GM13977 (cell line): ENCODE measurements at places on chromosomes 5 and 9.

- DNase-seq: no peak
These were observed 109.8 kb upstream of the TXNDC8 start for GRCh38 chr9:110447476-110447875.

- DNase-seq: no peak
These were observed 34.9 kb downstream of the LURAP1L start for GRCh38 chr9:12809720-12810119.

DNA sequence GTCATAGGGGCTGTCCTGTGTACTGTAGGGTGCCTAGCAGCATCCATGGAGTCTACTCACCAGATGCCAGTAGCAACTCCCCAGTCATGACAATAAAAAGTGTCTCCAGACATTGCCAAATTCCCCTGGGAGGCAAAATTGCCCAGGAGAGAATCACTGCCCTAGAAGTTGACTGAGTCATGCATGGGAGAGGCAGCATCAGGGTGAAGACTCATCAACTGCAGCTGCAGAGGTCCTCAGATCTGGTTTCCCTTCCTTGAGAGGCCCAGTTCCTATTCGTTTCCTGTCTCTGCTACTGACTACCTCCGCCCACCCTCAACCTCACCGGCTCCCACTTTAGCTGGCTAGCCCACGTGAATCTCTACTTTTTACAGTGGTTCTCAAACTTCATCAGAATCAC is 88.6 kb upstream of the AGXT2 start:
- peak; percentile 6 for DNase-seq

GRCh38 chr5:180083529-180084060 is 12.0 kb upstream of the RNF130 start:
- DNase-seq: no peak

GRCh38 chr9:78213712-78214111 is 22.2 kb upstream of the CEP78 start:
- peak; percentile 29 for DNase-seq

DNA sequence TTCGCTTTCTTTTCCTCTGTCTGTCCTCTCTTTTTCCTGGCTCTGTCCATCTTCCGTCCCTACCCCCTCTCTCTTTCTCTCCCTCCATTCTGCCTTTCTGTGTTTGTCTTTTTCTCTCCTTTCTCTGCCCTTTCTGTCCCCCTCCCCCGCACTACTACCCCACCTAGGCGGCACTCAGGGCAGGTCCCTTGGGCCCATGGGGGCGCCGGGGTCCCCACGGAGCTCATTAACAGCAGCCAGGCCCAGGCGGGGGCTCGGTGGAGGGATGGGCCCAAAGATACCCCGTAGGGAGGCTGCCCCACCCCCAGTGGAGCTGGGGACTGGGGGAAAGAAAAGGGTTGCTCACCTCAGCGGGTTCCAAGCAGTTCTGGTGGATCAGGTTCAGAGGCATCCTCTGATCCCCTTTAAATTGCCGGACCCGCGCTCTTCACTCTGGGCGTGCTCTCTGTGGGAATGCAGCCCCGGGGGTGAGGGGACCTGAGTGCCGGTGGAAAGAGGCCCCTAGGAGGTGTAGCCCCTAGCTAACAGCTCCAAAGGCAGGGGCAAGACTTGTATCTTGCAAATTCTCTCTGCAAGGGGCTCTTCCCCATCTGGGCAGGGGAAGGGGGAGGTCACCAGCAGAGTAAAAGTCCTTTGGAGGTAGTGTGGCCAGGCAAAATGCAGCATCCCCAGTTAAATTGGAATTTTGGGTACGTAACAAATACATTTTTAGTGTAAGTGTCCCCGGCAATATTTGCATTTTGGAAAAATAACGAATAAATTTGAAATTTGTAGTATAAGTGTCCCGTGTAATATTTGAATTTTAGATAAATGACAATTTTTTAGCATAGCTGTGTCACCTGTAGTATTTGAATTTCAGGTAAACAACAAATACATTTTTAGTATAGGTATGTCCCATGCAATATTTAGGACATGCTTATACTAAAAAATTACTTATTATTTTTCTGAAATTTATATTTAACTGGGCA is 7.4 kb downstream of the LHX2 start:
- DNase-seq: no peak

- DNase-seq: no peak
These were observed 17.2 kb downstream of the SPTLC1 start for GRCh38 chr9:92097997-92098482.

DNA sequence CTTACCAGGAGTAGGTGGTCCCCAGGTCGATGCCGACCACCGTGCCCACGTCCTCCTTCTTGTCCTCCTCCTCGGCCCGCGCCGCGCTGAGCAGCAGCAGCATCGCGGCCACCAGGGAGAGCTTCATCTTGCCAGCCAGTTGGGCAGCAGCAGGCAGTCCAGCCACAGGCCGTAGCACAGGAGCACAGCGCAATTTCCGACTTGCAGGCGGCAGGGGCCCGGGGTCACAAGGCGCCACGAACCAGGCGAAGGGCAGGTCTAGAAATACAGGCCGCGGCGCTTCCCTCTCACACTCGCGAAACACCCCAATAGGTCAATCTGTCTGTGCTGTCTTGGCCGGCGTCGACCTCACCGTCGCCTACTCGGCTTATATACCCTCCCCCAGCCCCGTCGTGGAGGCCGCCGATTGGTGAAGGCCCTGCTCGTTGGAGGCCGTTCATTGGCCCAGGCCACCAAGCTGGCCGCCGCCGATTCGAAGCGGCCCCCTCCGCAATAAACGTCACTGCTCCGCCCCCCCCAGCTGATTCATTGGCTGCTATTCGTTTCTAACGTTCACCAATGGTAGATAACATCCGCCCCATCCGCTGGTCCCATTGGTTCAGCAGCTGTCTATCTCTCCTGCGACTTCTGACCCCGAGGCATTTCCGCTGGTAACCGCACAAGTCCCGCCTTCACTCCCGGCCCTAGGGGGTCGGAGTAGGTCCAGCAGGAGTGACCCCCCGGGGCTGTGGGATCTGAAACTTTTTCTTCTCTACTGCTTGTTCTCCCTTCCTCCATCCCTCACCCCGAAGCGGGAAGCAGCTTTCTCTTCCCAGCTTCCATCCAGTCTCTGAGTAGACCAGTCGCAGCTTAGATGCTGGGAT is at the start of gene HSPA5:
TSS of gene HSPA5 (minus strand) at position 344 of the 863 bp plus-strand sequence. CDS start at position 127, 217 bp downstream.
- DNase-seq: peak; percentile 97

- DNase-seq: no peak
These were observed 51.6 kb upstream of the C5orf46 start for GRCh38 chr5:147957901-147958300.

- DNase-seq: no peak
These were observed 124.7 kb upstream of the SLCO6A1 start for GRCh38 chr5:102623329-102624065.

GRCh38 chr9:98883276-98883675 is 60.4 kb upstream of the COL15A1 start:
- no peak for DNase-seq

- DNase-seq: peak; percentile 20
These were observed 79.3 kb downstream of the CACNA1B start for GRCh38 chr9:137956688-137957385.

DNA sequence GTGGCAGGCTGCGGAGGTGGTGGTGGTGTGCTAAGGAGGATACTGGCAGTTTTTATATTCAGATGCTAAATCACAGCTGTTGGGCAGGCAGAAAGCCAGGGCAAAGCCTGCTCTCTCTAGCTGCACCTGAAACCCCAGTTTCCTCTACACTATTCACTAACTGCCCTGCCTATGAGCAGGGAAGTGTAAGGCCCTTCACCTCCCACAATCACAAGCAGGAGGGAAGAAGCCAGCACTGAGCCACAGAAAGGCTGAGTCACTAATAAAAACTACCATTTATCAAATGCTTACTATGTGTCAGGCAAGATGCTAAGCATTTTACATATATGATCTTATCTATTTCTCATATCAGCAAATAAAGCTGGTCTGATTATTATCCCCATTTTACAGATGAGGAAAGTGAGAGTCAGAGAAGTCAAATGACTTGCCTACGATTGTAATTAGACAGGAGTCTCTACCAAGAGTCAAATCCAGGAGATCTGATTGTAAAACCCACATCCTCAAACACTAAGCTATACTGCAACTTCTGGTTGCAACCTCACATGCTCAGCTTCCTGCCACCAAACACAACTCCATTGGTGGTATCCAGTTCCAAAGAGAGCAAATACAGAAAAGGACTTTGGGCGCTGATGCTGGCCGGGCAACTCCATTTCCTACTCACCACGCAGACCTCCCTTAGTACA is 17.7 kb upstream of the IL6ST start:
- no peak for DNase-seq

- DNase-seq: peak; percentile 9
These were observed 70.3 kb upstream of the VCAN start for GRCh38 chr5:83401122-83401731.

DNA sequence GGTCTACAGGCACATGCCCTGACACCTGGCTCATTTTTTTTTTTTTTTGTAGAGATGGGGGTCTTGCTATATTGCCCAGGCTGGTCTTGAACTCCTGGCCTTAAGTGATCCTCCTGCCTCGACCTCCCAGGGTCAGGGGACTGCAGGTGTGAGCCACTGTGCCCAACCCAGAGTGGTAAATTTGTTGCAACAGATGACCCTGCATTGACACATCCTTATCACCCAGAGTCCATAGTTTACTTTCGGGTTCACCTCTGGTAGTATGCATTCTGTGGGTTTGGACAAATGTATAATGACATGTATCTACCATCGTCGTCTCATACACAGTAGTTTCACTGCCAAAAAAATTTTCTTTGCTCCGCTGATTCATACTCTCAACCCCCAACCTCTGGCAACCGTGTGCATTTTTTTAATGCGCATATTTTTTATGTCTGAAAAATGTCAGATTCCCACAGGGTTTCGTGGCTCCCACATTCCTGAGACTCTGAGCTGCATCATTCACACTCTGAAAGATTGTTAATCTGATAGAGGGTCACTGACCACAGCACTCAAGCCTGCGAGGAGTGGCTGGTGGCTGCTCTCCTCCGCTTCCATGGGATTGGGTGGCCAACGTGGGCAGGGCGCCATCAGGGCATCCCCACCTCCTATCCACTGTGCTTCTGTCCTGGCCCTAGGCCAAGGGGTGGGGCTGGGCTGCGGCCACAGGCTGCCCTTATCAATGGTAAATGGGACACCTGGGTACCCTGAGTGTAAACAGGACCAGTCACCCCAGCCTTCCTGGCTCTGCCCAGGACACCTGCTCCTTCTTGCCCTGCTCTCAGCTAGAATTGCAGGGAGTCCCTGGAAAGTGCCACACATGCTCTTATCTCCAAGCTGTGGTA is 9.6 kb downstream of the NDST1 start:
- DNase-seq: no peak

GRCh38 chr9:4579001-4579400 is 83.1 kb upstream of the PLPP6 start:
- DNase-seq: no peak

DNA sequence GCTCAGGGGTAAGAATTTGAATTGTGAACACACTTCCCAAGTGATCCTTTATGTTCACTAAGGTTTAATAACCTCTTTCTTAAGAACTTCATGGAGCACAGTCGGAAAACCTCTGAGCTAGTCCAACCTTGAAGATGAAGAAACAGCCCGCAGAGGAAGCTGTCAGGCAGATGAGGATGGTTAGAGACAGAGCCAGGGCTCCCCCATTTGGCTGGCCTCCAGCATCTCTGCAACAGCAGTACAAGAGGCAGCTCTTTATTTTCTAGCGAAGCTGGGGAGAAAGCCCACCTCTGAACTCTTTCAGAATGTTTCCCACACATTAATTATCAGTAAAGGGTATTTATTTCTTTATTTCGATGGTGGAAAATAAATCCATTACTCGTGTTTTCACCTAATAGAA is 350.8 kb downstream of the DMRT2 start:
- no peak for DNase-seq

- no peak for DNase-seq
These were observed 116.4 kb upstream of the COL5A1 start for GRCh38 chr9:134525070-134525815.

DNA sequence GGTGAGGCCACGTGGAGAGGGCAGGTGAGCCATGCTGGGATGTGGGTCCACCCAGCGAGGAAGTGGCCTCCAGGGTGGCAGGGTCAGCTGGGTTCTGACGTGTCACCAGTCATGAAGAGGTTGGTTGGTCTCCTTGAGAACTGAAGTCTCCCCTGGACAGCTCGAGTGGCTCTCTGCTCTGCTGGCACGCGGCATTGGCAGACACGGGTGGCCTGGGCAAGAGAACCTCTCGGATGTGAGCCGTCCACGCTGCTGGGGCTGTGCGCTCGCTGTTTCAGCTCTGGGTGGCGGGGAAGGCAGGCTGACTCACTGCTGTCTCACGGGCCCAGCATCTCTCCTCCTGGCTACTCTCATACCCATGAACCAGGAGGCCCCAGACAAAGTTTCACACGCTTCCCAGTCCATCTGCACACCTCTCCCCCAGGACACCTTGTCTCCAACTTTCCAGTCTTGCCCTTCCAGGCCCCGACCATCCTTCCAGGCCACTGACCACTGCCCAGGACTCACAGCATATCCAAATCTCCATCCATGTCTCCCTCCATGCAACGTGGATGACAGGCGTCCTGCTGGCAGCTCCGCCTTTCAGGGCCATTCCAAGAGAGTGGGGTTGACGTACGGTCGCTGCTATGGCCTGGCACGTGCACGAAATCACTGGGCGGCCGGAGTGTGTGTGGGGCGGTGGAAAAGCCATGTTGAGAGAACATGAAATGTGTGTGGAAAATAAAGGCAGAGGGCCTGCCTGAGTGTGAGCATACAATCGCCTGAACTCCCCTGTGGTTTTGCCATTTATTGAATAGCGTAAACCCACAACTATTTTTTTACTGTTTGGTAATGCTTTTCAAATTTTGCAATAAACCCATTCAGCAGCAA is 145.0 kb upstream of the COL5A1 start:
- DNase-seq: no peak

GRCh38 chr5:139245637-139246339 is 47.6 kb upstream of the SIL1 start:
- no peak for DNase-seq

DNA sequence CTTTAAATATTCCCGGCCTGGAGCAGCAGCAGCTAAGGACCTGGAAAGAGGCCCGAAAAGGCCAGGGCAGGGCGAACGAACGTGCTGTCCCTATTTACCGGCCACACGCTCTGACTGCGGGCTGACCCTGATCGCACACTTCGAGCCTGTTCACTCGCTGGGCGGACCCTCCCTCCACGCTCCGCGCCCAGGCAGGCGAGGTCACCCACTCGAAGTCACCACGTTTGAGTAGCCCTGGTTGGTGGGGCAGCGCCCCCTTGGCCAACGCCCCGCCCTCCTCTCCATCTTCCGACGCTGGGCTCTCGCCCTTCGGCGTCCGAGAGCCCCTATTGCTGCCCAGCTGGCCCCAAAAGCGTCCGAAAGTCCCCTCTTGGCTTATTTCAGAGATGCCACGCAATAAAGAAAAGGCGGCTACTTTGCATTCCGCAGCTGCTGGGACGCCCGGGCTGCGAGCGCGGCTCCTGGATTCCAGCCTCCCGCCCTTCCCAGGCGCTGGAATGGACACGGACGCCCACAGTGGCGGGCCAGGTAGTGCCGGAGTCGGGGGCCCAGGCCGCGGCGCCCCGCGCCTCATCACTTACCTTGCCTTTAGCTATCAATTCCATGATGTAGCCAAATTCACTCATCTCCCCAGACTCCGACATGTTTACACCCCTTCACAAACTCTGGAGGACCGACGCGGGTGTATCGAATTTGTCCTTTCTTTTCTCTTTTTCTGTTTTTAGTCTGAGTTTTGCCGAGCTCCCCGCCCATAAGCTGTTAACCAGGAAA is 9.9 kb upstream of the TRIM36 start:
- DNase-seq: peak; percentile 59

- DNase-seq: no peak
These were observed 52.2 kb downstream of the COL5A1 start for GRCh38 chr9:134693641-134694367.
